NCI-H524 treated with DMSO at 0.1 percent for 48 hours (cell line): ENCODE measurements at places on chromosomes 6 and 20.

GRCh38 chr6:44576132-44576631, 188.7 kb downstream of the CDC5L start:
- no peak for DNase-seq

- DNase-seq, result no peak
Observed at GRCh38 chr6:162468326-162468725, 259.2 kb downstream of the PRKN start.

DNA sequence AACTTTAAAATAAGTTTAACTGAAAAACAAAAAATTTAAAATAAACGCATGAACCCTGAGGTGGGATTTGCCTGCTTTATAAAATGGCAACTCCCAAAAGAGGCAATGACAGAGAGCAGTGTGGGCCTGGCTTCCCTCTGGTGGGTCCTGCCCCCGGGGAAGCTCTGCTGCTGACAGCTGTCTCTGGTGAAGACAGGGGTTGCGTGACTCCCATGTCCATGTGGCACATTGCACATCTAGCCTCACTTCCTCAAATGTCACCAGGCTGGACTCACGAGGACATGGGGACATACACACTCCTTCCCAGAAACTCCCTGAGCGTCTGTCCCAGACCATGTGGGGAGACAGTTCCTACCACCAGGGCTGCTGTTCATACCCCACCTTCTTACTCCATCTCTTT, 66.2 kb downstream of the ABHD12 start:
- DNase-seq, result no peak

DNA sequence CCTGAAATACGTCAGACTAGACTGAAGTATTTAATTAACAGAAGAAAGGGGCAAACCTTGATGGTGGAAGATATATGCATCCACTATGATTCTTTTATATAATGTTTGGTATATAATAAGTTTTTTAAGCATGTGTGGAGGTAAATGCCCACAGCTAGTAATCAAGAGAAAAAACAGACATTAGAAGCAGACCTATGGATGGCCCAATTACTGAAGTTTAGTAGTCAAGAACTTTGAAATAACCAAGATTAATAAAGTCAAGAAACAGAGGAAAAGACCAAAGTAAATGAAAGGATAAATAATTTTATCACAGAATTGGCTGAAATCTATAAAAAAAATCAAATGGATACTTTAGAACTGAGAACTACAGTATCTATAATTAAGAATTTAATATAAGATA, 15.3 kb downstream of the TTI1 start:
- DNase-seq, result no peak
